ENCODE measurements at places on chromosomes 12 and 14. TPM values are rescaled to one million over a fixed set of nuclear protein-coding genes. Genes with fewer than 3 reads are reported as not detected.

- no peaks in the 10 kb centered on the region for H3K36me3 ChIP-seq
- no peak overlapping the region for H3K4me3 ChIP-seq
- no peak for DNase-seq
- no peak overlapping the region for H3K27ac ChIP-seq
- H3K4me1 ChIP-seq: peaks cover 2% of the 10 kb centered on the region
These were observed 51.1 kb upstream of the EIF5 start for GRCh38 chr14:103282932-103283331.

DNA sequence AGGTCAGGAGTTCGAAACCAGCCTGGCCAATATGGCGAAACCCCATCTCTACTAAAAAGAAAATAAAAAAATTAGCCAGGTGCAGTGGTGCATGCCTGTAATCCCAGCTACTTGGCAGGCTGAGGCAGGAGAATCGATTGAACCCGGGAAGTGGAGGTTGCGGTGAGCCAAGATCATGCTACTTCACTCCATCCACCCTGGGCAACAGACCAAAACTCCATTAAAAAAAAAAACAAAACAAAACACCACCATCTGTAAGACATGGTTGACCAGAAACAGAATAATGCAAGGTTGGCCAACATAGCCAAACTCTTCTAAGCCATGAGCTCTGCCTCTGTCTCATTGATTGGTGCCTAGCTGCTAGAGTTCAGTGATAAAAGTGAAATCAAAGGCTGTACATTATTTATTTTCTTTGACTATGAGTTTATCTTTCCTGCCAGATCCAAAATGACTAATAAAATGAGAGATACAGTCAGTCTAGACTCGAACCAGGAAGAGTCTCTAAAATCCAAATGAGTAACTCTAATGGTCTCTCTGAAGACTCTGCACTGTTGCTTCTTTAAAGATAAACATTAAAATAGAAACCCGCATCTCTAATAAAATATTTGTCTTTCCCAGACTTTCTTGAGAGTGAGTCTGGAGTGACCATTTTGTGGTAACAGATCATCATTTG lies 404.7 kb downstream of the DAD1 start:
- no peak overlapping the region for H3K27ac ChIP-seq
- peaks cover 2% of the 10 kb centered on the region for H3K27me3 ChIP-seq
- no peak overlapping the region for H3K4me3 ChIP-seq
- no peaks in the 10 kb centered on the region for H3K36me3 ChIP-seq
- DNase-seq: no peak
- no peaks in the 10 kb centered on the region for H3K4me1 ChIP-seq

- peaks cover 13% of the 10 kb centered on the region for H3K4me1 ChIP-seq
- DNase-seq: no peak
- peaks cover 21% of the 10 kb centered on the region for H3K36me3 ChIP-seq
- no peak overlapping the region for H3K4me3 ChIP-seq
- H3K27ac ChIP-seq: no peak overlapping the region
These were observed 3.6 kb downstream of the COQ6 start for GRCh38 chr14:73953731-73954130.

DNA sequence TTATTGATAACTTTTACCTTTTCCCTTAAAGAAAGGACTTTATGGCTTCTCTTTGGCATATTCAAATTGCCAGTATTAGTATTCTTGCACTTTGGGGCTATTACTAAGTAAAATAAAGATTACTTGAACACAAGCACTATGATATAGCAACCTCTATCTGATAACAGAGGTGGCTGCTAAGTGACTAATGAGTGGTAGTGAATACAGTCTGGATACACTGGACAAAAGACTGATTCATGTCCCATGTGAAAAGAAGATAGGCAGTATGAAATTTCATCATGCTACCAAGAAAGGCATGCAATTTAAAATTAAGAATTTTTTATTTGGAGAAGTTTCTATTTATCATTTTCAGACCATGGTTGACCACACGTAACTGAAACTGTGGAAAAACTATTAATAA lies 399.9 kb downstream of the FSCB start:
- no peaks in the 10 kb centered on the region for H3K27me3 ChIP-seq
- no peaks in the 10 kb centered on the region for H3K4me1 ChIP-seq
- DNase-seq: no peak

- no peak overlapping the region for H3K4me3 ChIP-seq
- H3K4me1 ChIP-seq: no peaks in the 10 kb centered on the region
- peaks cover 11% of the 10 kb centered on the region for H3K27me3 ChIP-seq
- no peak for DNase-seq
- no peak overlapping the region for H3K27ac ChIP-seq
These were observed 522.5 kb downstream of the VRK1 start for GRCh38 chr14:97319691-97320090.

DNA sequence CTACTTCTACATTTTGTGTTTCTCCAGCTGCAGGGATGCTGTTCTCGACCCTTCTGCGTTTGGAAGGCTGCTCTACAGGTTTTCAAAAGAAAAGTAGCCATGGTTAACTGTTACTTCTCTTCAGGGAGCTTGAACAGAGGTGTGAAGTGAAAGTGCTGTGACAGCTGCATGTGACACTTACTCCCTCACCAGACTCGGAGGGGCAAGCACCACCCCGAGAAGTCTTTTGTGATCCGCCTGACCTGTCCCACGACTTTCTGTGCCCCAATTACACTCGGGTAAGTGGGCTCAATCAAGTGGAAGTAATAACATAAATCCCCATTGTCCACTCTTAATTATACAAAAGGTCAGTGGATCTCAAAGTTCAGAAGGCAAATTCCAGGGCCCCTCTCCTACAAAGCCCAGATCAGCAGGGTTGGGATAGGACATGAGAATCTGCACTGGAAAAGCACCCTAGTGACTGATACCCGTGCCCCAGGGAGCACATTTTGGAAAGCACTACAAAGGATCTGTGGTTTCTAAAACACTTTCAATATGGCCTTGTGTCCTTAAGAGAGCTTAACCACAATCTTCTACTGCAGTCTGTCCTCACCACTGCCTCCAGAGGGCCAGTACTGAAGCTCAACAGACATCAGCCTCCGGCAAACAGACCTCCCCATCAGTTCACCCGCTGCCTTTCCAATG lies 11.5 kb downstream of the FICD start:
- H3K36me3 ChIP-seq: peaks cover 47% of the 10 kb centered on the region
- no peaks in the 10 kb centered on the region for H3K27me3 ChIP-seq
- no peak for DNase-seq
- no peaks in the 10 kb centered on the region for H3K4me1 ChIP-seq
- no peak overlapping the region for H3K27ac ChIP-seq

DNA sequence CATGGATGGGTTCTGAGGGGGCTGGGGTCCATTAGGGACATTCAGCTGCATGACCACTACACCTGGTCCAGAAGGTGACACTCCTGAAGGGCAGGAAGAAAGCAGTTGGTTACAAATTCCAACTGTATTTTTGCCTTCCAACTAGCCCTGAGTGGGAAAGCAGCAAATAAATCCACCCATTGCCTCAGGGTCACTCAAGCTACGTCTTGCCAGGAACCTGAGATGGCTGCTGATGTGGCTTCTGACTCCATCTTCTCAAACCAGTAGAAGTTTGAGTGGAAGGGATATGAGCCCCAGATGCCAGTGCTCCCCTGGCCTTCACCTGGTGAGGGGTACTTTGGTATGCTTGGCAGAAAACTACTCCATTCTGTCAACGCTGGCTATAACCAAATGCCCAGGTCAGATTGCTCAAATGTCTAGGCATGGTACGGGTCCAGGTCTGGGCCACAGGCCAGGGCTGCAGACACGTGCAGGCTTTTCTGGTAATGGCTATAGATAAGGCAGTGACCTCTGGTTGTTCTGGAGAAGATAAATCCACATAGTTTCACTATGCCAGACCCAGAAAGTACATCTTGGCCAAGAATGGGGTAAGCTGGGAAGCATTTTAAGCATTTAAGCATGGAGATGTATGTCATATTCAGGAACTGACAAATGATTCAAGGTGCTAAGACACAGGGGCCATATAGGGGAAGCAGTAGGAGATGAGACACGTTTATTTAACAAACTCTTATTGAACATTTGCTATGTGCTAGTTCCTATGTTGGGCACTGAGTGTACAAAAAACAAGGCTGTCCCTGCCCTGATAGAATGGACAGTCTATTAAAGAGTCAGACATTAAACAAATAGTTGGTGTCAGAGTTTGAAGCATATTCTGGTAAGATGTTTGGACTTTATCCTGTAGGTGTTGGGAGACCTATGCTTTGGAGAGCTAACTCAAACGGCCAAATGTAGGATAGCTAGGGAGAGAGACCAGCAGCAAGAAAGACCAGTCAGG lies 8.3 kb upstream of the STAC3 start:
- H3K4me1 ChIP-seq: no peaks in the 10 kb centered on the region
- no peak overlapping the region for H3K4me3 ChIP-seq
- no peak overlapping the region for H3K27ac ChIP-seq
- DNase-seq: no peak
- H3K36me3 ChIP-seq: peaks cover 23% of the 10 kb centered on the region
- no peaks in the 10 kb centered on the region for H3K27me3 ChIP-seq

DNA sequence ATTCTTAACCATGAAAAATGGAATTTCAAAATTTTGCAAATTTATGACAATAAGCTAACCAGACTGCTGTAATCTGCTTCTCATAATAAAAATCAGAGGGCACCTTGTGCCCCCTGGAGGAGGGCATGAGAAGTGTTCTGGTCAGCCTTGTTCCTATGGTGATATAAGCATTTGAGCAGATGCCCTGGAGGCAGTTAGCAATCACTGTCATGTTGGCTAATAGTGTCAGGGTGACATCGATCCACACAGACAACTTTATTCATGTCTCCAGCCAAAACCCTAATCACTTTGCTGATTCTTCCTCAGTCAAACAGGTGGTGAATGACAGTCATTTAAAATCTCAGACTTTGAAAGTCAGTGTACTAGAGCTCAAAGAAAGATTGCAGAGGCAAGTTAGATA lies 943.0 kb downstream of the GALC start:
- H3K36me3 ChIP-seq: no peaks in the 10 kb centered on the region
- H3K27me3 ChIP-seq: no peaks in the 10 kb centered on the region
- peaks cover 31% of the 10 kb centered on the region for H3K4me1 ChIP-seq
- H3K27ac ChIP-seq: no peak overlapping the region

DNA sequence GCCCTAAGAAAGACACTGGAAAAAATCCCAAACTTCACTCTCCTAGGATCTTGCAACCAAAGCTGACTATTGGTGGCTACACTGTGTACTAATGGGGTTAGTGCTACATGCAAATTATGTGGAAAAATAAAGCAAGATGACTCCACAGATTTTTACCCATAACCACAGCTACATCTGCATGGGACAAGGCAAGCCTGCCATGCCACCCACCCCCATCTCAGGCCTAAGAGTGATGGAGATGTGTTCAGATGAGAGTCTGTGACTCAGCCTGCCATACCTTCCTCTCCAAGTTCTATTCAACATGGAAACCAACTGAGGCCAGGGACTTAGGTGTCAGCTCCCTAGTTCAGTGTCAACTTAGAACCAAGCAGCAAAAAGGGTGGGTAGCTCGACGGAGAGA lies 206.2 kb downstream of the PELI2 start:
- no peak for DNase-seq
- no peaks in the 10 kb centered on the region for H3K36me3 ChIP-seq
- H3K27ac ChIP-seq: no peak overlapping the region
- H3K4me1 ChIP-seq: no peaks in the 10 kb centered on the region
- H3K4me3 ChIP-seq: no peak overlapping the region
- peaks cover 29% of the 10 kb centered on the region for H3K27me3 ChIP-seq

BMP4 gene
- total RNA-seq: 35.2 TPM

APOF gene
- total RNA-seq: not detected

CELA1 gene
- not detected for total RNA-seq

SMCO2 gene
- total RNA-seq: not detected

RIN3 gene
- 19.9 TPM for total RNA-seq

BICDL1 gene
- total RNA-seq: 41.5 TPM

RPGRIP1 gene
- total RNA-seq: 0.35 TPM

PKP2 gene
- 69.5 TPM for total RNA-seq

SPTSSA gene
- total RNA-seq: 11.3 TPM

Measured in mesothelial cell of epicardium (in vitro differentiated cells).